ENCODE measurements at places on chromosomes 11 and 22.

- DNase-seq, result no peak
Measured at GRCh38 chr11:23179609-23180008, 319.3 kb upstream of the CCDC179 start.

GRCh38 chr11:1181853-1182535 lies 24.2 kb downstream of the MUC5AC start:
- peak; percentile 16 for DNase-seq

- no peak for DNase-seq
Measured at GRCh38 chr11:58487170-58487569, 20.7 kb downstream of the OR5B21 start.

DNA sequence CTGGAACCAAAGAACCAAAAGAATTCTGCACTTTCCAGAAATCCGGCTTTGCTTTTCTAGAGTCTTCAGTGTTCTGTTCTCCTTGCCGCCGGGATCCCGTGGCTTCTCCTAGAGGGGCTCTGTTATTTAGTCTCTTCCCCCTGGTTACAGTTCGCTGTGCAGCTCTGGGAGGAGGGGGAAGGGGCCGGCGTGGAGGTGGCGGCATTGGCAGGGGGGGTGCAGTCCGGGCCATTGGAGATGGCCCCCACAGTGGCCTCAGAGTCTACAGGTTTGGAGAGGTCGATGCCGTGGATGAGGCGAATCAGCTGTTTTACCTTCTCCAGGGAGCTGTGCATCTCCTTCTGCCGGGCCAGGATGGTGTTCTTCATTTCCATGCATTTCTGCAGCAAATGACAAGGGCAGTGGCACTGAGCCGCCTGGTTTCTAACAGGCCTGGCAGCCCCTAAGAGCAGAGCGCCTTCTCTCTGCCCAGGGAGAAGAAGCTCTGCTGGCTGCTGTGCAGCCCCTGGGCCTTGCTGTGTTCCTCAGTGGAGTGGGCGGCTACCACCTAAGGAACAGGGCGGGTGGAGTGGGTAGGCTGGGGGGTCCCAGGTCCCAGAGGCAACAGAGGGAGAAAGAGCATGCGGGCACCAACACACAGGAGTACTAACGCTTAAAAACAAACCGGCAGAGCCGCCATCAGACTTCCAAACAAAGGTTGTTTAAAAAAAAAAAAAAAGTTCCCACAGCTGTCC lies 11.6 kb downstream of the LARGE2 start:
- DNase-seq, result no peak

- DNase-seq, result no peak
Measured at GRCh38 chr22:49838771-49839717, 11.4 kb upstream of the BRD1 start.

GRCh38 chr11:110973401-110973980 lies 261.3 kb upstream of the ARHGAP20 start:
- DNase-seq, result no peak

DNA sequence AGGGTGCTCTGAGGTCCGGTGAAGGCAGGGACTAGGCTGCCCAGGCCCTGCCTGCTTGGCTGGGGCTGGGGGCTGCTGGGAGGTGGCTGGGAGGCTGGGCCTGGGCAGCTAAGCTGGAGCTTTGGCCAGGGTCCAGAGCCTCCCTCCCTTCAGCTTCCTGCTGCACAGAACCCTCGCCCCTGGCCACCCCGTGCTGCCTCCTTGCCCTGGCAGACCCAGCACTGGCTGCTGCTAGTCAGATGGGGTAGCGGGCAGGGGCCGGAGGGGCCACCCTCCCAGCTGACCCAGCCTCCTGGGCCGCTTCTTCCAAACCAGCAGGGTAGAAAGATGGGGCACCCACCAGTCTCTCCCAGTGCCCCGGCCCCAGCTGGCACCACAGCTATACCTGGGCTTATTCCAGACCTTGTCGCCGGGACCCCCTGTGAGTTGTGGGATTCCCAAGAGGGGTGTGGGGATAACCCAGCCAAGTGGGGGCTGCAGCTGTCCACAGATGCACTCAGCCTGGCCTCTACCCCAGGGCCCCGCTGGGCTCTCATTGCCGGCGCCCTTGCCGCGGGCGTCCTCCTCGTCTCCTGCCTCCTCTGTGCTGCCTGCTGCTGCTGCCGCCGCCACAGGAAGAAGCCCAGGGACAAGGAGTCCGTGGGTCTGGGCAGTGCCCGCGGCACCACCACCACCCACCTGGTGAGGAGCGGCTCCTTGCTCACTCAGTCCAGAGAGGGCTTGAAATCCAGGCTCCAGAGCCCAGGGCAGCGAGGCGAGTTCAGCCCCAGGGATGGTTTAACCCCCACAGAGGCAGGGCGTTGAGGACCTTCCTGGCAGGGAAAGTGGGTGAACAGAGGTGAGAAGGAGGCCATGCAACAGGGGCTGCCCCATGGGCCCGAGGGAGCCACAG lies at the start of gene SYT8:
TSS of gene SYT8 (plus strand) at position 212 of the 892 bp plus-strand sequence. CDS start at position 328, 116 bp downstream.
- no peak for DNase-seq

DNA sequence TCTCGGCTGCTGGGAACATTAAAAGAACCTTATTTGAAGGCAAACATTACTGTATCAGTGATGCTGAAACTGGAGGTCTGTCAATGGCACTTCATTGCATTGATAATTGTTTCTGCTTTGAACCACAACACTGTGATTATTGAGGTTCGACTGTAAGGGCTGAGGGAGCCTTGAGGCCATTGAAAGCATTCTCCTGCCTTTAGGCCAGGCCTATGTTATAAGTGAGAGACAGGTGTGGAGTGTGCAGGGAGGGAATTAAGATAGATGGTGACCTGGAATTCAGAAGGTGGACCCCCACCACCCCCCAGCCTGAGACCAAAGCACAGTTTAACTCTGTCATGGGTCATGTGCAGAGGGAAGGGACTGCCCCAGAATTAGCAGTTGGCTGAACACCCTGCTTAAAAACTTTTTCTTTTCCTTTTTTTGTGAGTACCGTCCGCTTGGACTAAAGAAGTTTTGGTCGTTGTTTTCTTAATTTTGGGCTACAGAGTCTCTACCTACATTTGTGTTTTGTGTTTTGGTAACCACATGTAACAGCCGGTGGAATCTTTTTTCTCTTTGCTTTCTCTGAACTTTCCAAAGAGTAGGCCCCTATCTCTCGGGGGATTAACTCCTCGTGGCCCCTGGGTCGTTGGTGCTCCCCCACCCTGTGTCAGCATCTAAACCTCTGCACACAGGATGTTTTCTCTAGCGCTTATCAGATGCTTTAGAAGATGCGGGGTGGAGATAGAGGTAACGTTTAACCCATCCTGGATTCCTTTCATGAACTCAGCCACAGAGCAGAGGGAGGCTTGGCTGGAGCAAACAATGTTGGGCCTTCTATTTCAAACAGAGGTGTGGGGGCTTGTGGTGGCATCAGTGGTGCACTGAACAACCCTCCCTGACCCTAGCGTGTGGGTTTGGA lies 43.7 kb downstream of the ZBTB16 start:
- no peak for DNase-seq

DNA sequence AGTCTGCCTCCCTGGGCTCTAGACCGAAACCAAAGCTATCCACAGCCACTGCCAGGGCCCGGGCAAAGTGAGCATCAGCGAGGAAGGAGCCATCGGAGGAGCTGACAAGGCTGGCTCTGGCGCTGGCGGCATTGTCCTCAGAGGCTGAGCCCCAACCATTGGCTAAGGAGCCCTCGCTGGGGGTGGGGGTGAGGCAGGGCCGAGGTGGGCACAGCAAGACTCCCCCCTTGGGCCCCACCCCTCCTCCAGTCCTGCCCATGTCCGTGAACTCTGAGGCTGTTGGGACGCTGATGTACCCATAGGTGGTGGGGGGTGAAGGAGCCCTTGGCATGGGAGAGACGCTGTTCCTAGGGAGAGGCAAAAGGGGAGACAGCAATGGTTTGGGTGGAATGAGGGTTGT lies 11.2 kb downstream of the ROBO4 start:
- no peak for DNase-seq

DNA sequence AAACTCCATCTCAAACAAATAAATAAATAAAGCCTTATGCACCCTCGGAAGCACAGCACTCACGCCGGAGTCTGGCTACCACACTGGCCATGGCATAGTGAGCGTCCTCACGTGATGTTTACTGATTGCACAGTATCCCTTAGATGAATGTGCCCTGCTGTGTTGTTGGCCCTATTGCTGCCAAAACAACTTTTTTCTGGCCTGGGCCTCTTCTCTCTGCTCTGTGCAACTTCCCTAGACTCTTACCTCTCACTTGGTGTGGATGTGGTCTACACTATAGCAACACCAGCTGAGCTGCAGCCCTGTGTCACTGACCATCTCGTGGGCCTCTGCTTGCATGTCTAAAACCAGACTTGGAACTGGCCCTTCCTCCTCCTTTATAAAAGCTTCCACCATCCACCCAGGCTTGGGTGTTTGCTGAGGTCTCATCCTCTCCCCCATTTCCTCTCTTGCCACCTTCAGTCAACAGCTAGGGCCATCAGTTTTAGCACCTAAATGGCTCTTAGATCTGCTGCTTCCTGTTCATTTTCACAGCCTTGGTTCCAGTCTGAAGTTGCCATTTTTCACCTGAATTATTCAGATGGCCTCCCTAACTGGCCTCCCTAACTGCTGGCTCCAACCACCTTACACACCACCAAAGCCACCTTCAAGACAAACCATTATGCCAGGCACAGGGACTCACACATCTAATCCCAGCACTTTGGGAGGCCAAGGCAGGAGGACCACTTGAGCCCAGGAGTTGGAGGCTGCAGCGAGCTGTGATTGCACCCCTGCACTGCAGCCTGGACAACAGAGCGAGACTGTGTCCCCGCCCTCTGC lies 9.2 kb downstream of the ZNF74 start:
- DNase-seq, result no peak

GRCh38 chr11:75659836-75660235 lies 9.0 kb downstream of the MAP6 start:
- no peak for DNase-seq

DNA sequence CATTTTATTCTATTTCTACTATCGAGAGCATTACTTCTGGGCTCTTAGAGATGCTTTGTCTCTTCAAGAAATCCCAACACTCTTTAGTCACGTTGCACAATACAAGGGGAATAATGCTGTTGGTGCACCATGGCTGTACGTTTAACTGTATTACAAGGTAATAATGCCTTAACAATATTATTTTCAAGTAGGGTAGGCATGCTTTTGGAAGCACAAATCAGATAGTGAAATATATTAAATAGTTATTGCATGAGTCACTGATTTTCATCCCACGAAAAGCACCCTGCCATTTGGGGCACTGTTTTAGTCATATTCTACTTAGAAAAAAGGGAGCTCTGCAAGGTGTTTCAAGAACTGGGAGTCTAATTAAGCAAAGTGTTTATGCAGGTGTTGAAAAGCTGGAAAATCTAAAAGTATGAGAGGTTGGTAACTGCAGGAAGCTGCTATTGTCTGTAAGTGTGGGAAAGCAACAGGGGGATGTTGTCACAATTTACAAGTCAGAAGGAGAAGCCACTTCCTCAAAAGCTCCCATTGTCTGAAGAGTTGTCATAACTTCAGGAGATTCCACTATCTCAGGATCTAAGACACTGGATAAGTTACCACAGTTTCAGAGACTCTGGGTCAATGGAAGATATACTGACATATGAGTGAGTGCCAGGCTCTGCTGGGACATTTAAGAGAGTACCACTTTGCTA lies 218.2 kb downstream of the JRKL start:
- no peak for DNase-seq

- DNase-seq, result no peak
Measured at GRCh38 chr11:69174841-69175240, 19.1 kb downstream of the SMIM38 start.

GRCh38 chr11:120707098-120707497 lies 195.6 kb downstream of the GRIK4 start:
- DNase-seq, result no peak

DNA sequence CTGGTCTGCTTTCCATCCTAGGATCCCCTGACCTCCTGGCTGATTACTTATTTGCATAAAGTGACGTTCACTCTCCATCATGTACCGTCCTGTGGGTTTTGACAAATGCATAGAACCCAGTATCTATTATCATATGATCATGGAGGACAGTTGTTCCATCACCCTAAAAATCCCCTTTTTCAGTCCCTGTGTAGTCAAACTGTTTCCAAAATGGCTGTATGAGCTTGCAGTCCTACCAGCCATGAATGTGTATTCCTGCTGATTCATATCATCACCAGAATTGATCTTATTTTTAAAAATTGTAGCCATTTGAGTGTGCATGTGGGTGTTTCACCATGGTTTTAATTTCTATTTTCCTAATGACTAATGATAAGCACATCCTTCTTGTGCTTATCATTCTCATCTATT lies 108.8 kb downstream of the MPPED1 start:
- no peak for DNase-seq

- no peak for DNase-seq
Measured at GRCh38 chr11:123202155-123203151, 7.4 kb upstream of the CLMP start.

GRCh38 chr11:23226331-23227077 lies 366.2 kb upstream of the CCDC179 start:
- no peak for DNase-seq

DNA sequence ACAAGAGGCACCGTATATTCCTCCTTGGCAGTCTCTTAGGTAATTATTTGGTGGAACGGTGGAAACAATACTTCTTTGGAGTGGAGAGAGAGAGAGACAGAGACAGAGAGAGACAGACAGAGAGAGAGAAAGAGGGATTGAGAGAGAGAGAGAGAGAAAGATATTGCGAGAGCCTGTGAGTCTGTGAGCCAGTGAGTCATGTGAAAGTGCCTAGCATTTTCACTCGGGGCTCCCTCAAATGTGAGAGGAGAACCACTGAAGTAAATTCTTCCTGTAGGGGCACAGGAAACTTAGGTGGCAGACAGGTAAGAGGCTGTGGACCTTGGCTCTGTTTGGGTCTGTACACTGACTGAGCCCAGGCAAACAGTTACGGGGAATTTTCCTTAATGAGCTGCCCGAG lies 31.6 kb upstream of the SNX19 start:
- DNase-seq, result no peak

DNA sequence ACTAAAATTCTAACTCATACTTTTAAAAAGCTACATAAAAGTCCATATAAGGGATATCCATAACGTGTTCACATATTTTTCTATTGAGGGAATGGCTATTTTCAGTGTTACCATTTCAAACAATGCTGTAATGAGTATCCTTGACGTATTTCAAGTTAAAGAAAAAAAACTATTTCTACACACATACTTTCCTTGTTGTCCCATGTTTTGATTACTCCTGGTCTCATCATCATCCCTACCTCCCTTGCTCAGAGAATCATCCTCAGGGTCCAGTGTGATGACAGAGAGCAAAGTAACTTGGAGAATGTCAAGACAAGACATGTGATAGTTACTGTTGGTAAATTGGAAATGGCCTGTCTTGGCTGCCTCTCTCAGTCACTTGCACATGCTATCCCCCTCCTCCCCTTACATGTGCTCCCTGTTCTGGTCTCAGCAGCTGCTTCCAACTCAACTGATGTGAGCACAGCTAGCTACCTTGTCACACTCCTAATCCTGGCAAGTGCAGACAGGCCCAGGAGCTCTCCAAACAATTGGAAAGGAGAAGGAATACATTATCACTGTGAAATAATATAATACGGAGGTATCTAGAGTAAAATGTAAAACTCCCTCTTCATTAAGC lies 21.8 kb downstream of the NUMA1 start:
- DNase-seq, result no peak

GRCh38 chr11:65650547-65651338 lies 12.0 kb downstream of the RELA start:
- no peak for DNase-seq
